LNCaP clone FGC (cell line): ENCODE measurements at places on chromosomes 7 and 10.

DNA sequence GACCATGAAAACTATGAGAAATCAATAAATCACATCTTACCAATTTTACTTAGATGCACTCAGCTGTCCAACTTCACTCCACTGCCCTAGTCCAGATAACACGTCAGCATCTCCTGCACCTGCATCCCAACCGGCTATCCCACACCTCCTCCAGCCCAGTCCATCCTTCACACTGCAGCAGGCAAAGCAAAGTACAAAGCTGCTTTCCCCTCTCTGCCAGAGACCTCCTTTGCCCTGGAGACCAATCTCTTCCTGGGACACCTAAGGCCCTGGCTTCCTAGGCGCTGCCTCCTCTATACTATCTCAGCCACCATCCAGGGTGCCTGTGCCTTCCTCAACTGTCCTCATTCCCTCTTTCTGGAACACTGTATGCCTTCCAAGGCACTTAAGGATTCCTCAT is 90.3 kb upstream of the DDC start:
- DNase-seq = no peak

GRCh38 chr7:107966711-107967110 is 36.2 kb downstream of the LAMB1 start:
- no peak for DNase-seq

DNA sequence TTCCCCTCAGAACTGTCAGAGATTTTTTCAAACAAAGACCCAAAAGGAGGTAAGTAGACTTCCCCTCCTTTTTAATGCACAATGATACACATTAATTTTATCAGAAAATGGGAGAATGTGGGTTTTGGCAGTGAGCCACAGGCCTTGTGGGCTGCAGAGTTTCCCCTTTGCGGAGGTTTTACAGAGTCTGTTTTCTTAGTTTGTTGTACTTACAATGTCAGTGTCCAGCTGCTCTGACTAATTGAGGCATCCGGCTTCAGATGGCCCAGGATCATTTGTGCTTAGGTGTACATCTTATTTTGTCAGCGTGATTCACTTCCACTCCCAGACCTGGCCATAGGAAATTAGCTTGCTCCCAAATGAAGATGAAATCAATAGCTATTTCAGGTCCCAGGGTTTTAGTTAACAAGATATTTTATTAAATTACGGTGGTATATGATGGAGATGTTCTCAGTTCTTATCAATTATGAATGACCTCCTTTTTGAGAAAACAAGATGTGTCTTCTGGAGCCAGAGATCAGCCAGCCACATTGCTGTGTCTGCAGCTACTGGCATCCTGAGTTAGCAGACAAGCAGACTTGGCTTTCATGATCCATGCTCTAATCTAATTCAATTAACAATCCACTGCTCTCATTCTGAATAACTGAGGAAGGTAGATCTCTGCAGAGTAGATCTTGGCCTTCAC is 1086.6 kb upstream of the SORCS1 start:
- no peak for DNase-seq

DNA sequence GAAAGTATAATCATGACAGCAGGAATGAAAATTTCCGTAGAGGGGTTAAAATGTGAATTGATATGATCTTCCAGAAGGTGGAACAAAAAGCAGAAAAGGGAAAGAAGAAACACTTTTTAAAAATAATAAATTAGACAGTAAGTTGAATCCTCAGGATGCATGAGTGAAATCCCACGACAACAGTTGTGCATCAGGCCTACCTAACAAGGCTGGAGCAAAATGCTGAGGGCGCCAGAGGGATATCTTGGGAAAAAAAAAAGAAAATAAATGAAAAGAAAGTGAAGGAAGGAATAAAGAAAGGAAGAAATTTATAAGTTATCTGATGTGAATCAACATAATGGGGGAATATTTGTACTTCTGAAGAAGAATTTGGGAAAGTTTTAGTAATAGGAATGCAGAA is 13.0 kb upstream of the HUS1 start:
- DNase-seq = no peak

DNA sequence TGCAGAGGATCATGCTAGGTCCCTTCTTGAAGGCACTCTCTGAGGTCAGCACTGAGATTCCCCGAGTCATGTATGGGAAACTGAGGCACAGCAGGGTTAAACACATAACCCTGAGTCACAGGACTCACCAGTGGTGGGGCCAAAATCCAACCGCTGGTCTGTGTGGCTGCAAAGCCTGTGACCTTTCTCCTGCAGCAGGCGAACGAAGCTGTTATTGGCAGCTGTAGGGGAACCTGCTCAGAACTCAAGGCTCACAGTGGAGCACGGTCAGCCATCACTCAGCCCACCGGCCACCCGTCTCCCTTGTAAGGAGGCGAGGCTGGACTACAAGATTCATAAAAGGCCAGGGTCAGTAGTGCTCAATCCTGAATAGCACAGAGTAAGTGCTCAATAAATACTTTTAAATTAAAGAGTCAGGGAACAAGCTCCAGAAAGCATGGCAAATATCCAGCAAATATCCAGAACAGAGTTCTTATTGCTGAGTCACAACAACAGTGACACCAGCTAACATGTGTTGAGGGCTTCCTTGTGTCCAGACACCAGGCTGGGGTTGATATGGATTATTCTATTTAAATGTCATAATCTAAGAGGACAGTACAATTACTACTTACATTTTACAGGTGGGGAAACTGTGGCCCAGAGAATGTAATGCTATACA is 34.9 kb downstream of the CHST15 start:
- no peak for DNase-seq

- DNase-seq = no peak
Observed at GRCh38 chr10:1187151-1187854, 131.1 kb downstream of the WDR37 start.

- DNase-seq = peak; percentile 21
Observed at GRCh38 chr10:110600487-110601101, 33.1 kb downstream of the SMC3 start.

DNA sequence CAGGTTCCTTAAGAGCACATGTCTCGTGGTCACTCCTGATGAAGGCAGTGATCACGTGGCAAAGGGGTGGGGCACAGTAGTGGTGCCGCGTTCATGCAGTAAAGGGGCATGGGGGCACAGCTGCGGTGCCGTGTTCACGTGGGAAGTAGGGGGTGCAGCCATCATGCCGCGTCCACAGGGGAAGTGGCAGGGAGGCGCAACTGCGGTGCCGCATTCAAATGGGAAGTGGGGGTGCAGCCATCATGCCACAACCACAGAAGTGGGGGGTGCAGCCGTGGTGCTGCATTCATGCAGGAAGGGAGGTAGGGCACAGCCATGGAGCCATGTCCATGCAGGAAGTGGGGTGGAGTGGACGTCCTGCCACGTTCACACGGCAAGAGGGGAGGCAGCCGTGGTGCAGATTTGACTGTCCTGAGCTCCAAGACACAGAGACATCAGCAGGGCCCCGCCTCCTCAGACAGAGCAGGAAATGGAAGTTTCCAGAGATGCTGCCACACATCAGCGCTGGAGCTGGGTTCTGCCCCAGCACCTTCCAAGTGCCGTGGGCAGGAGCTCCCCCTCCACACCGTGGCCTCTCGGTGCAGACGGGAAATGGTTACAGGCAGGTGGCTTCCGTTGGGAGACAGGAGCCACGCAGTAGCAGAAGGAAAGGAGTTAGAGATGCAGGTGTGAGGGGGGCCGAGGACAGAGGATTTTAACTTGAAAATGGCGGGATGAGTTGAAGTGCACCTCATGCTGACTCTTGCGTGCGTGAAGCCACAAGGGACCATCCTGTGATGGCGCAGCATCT is 95.0 kb upstream of the DDC start:
- DNase-seq = no peak

- no peak for DNase-seq
Observed at GRCh38 chr7:82129091-82129490, 314.5 kb downstream of the CACNA2D1 start.

DNA sequence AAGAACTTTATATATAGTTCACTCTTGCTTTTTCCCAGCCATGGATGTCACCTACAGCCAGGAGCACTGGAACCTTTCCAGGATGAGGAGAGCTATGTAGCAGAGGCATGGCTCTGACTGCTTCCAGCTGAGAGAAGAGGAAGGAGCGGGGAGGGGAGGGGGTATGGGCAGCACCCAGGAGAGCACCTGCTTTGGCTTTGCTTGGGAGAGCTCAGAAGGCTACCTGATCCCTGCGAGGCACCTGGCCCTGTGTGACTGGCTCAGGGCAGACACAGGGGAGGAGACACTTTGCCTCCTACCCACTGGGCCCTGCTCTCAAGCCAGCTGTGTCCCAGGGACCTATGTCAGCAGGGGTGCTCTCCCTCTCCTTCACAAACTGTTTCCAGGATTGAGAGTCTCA is 67.1 kb downstream of the HK1 start:
- peak; percentile 40 for DNase-seq

DNA sequence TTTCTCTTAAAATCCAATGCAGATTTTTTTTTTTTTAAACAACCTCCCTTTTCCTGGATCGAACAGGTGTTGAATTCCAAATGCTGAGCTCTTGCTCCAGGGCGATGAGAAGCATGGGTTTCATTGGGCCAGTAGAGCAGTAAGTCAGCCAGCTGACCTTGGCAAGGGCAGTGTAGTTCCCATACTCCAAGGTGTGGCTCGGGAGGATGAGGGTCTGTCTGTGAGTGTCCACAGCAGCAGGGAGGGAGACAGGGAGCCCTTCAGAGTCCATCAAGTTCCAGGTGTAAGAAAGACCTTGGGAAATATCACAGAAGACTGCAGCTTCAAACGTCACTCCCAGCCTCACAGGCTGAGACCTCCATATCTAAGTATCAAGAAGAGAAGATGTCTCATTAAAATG is 50.4 kb downstream of the PKD1L1 start:
- no peak for DNase-seq

DNA sequence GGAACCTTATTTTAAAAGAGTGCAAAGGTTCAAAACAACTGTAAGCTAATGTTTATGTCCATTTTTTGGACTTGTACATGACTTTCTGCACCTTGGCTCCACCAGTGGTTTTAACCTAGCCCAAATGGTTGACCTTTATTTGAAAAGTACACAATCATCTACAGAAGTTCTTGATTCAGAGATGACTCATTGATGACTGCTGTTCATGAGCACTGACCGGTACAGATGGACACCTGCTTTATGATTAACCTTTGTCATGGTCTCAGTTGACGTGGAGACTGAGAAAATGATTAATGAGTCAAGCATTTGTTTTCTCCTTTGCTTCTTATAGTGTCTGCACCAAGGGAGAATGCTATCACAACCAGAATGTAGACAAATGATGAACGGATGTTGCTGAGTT is 55.7 kb upstream of the PTER start:
- no peak for DNase-seq
